Endothelial cell of umbilical vein (primary cell): ENCODE measurements at places on chromosomes 5 and 9. TPM values are rescaled to one million over a fixed set of nuclear protein-coding genes. Genes with fewer than 3 reads are reported as not detected.
A peak's percentile ranks its signal among the peaks of the same experiment; 100 is the strongest.

GRCh38 chr5:115785381-115786065, 30.9 kb downstream of the CDO1 start:
- no peak for DNase-seq

GRCh38 chr5:56006600-56006999, 11.8 kb upstream of the IL6ST start:
- no peak for DNase-seq

- DNase-seq, result no peak
Observed at GRCh38 chr9:120303519-120303918, 276.4 kb downstream of the CDK5RAP2 start.

DNA sequence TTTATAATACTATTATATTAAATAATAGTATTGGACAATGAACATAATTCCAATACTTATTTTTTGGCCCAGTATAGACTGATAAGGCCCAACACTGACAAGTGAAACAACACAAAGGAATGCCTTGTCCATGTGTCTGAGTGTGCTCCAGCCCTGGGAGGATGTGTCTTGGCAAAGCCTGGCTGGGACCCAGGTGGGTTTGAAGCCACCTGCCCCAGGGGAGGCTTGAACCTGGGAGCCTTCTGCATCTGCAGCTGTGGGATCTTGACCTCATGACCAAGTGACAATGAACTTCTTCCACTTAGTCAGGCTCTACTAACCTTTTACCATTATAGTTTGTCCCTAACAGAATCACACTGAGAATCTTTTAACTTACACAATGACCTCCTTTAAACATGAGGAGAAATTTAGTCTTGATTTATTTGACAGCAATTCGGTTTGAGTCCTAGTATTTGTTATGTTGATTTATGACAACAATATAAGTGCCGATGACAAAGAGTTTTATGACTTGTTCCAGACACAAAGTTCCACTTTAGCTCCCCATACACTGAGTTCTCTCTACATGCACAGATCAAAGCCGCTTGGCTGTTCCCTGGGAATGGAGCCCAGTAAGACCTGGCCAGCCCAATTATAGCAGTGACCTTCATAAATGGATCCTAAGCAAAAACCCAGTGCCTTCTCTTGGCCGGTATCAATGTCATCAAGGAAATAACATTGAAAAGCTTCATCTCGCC, 294.5 kb downstream of the CTNND2 start:
- no peak for DNase-seq

- no peak for DNase-seq
Observed at GRCh38 chr5:171166766-171167165, 142.3 kb upstream of the TLX3 start.

- peak; percentile 68 for DNase-seq
Observed at GRCh38 chr5:82164176-82164976, 113.8 kb downstream of the RPS23 start.

- no peak for DNase-seq
Observed at GRCh38 chr5:58248221-58248620, 211.7 kb downstream of the PLK2 start.

GRCh38 chr9:91101611-91102168, 260.0 kb downstream of the AUH start:
- DNase-seq, result no peak

GRCh38 chr5:8879248-8879647, 666.6 kb downstream of the SEMA5A start:
- DNase-seq, result no peak

- DNase-seq, result no peak
Observed at GRCh38 chr5:102770803-102771202, 15.7 kb downstream of the PAM start.

DNA sequence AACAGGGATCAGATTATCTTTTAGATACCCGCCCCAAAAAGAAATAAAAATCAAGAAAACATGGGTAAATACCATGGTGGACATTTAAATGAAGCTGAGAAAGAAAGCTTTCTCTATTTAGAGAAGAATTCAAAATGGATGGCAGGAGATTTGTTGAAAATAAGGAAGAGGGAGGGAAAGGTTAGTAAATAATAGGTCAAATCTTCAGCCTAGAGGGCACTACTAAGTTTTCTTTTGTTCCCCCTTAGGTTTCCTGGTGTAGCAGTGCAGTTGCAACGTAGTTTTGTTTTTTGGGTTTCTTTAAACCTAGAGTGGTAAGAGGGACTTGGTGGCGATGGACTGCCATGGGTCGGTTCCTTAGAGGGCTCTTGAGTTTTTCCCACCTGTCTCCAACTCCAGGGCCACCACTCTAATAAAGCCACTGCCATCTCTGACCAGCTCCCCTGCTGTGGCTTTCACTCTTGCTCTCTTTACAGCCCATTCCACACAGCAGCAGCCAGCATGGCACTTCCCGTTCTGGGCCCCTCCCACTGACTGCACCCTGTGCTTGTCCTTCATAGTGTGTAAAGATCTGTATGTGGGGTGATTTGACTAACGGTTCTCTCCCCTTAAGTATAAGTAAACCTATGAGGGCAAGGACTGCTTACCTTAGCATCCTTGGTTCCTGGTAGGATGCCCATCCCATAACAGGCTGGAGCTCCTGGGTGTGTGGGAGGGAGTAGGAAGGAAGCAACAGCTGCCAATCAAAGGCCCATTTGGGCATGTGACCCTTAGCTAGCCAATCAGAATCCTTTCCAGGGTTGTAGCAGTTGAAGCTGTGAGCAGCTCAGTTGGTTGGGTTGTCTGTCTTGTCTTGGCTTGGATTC, 118.3 kb downstream of the SLC1A3 start:
- DNase-seq, result no peak

DNA sequence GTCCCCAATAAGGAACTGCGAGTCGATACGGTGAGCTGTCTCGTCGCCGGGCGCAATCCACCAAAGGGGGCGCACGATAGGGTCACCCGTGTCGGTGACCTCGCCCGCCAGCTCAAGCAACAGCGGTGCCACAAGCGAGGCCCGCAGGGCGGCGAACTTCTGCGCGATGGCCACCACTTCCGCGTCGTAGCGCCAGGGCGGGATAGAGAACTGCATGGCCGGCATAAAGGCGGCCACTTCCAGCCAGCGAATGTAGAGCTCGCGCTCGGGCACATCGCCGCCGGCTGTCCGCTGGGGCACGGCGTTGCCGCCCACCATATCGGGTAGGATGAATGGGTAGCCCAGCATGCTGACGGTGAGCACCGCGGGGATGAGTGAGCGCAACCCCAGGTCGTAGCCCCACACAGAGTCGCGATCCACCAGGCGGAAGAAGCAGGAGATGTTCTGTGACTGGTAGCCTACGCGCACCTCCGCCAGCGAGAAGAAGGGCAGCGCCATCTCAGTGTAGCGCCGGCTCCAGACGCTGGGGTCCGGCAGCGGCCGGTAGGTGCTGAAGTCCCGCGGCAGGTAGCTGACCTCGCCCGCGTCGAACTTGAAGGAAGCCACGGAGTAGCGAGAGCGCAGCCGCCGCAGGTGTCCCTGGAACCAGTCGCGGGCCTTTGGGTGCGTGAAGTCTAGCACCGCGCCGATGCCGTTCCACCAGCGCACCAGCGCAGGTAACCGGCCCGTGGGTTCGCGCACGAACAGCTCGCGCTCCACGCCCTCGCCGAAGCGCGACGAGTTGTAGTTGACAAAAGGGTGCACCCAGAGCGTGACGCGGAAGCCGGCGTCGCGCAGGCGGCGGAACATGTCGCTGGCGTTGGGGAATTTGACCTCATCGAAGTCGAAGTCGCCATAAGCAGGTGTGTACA, 5.5 kb downstream of the MYORG start:
- DNase-seq, result no peak

- DNase-seq, result no peak
Observed at GRCh38 chr5:94884311-94884710, 265.8 kb downstream of the SLF1 start.

DNA sequence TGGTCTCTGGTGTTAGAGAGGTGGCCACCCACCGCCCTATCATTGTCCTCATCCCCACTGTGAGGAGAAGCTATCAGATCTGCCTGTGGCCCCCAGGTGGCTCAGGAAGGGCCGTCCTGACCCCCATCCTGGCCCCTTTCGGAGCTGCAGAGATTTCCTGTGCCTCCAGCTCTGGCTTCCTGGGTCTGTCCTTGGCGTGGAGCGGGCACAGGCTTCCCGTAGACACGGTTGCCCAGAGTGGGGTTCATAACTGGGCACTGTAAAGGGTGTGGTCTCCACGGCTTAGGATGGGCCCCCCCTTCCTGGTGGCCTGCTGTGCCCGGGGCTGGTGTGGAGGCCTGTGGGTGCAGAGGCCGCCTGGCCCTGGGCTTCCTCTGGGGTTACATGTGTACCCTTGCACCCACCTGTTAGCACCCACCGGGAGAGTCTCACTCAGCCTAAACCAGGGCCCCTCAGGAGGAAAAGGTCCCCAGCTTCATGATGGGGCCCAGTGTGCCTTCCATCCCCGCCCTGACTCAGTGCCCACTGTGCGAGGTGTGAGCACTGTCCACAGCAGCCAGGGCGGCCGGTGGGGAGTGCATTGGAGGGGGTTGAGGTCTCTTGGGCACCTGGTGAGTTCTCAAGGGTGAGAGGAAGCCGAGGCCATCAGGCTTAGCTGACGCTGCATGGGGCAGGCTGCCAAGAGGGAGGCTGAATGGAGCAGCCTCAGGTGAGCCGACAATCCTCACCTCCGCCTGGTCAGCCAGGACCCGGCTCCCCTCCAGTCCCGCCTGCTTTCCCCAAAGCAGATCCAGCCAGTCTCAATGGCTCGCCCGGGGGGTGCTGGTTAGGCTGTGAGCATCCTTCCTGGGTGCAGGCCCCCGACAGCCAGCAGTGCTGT, 15.3 kb upstream of the AJM1 start:
- DNase-seq, result no peak

DNA sequence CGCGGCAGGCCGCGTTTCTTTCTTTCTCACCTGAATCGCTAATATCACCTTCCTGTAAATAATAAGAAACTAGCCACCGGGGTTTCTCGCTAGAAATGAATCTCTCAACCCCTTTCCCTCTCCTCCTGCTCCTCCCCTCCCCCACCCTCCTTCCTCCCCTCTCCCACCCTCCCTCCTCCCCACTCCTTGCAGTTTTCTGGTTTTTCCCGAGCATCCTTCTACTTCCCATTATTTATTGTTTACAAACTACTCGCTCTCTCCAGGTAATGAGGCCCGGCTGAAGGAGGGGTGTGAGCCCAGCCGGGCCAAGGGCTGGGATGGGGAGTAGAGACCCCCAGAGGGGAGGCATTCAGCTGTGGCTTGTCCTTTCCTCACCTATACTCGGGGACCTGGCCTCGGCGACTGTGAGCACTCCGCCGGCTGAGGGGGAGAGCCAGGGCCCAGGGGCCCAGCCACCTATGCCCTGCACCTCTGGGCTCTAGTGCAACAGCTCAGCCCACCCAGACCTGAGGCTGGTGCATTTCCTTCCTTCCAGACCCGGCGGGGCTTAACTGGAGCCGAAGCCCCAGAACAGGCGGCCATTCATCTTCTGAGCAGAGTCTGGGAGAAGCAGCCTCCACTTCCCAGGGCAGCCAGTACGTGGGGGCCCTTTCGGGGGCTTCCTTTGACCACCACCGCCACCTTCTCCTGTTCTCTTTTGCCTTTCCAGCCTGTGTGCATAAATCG, 2.1 kb upstream of the IRX4 start:
- DNase-seq, result no peak

The CERT1 gene
- 21.3 and 25.6 TPM in 2 replicates for total RNA-seq

The WWC1 gene
- total RNA-seq, result 0.44 and 0.91 TPM in 2 replicates

The SPINK5 gene
- total RNA-seq, result 0.55 and 0.91 TPM in 2 replicates

The PLEKHG4B gene
- total RNA-seq, result not detected in 2 replicates

The IQGAP2 gene
- total RNA-seq, result 4.7 and 5.7 TPM in 2 replicates

The GMCL2 gene
- not detected in 2 replicates for total RNA-seq

The LCN10 gene
- not detected in 2 replicates for total RNA-seq

The ADRA1B gene
- total RNA-seq, result 0.21 TPM in 1 of 2 replicates, not detected in the other

The RAD1 gene
- total RNA-seq, result 22.2 and 25.0 TPM in 2 replicates

The MARCOL gene
- not detected in 2 replicates for total RNA-seq
